ENCODE measurements at places on chromosomes 5 and 9.

- no peak for DNase-seq
Measured at GRCh38 chr9:109781086-109781485, 1.1 kb downstream of the PALM2AKAP2 start.

- no peak for DNase-seq
Measured at GRCh38 chr9:71025201-71025600, 96.2 kb downstream of the TRPM3 start.

- DNase-seq, result no peak
Measured at GRCh38 chr5:37791321-37791720, 48.5 kb downstream of the GDNF start.

GRCh38 chr9:95729046-95729445 lies 146.4 kb upstream of the ERCC6L2 start:
- no peak for DNase-seq

- DNase-seq, result no peak
Measured at GRCh38 chr5:104513640-104514072, 951.1 kb upstream of the NUDT12 start.

- DNase-seq, result no peak
Measured at GRCh38 chr9:33750307-33750838, 45.0 kb upstream of the PRSS3 start.

GRCh38 chr5:94691949-94692348 lies 73.5 kb downstream of the SLF1 start:
- no peak for DNase-seq

DNA sequence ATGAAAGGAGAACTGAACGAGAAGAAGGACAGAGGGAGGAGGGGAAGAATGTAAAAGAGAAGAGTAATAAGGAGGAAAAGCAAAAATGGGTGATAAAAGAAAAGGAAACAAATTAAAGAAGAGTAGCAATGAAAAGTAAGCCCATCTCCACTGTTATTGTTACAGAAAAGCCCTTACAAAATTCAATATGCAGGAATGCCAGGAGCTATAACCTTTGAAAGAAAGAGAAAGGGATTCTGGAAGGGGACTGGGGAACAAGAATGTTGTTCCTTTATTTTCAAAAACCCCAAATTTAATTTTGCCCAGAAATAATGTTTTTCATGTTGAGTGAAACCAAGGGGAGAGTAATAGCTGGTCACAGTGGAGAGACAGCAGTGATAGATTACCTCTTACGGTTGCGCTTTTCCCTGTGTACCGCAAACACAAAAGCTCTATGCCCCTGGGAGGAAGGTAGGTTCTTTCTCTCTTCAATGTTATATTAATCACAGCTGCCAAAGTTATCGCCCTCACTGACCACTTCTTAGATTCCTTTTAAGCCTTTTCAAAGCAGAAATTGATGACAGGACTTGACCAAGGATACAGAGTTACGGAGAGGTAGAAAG lies 86.7 kb downstream of the BRINP1 start:
- no peak for DNase-seq

GRCh38 chr9:14107977-14108376 lies 206.0 kb downstream of the NFIB start:
- DNase-seq, result no peak

DNA sequence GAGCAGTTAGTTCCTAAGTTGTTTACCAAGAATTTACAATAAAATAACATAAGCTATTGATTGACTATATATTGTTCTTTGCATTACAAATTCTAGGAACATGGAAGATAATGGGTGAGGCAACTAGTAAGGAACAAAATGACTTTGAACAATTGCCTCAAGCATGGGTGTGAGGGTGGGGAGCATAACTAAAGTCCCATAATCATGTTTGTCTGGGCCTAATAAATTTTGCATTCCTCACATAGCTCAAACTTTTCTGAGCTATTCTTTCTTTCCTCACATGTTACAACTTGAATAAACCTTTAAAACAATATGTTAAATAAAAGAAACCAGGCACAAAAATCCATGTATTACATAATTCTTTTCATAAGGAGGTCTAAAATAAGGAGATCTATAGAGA lies 1066.1 kb downstream of the NR2F1-AS1 start:
- no peak for DNase-seq

GRCh38 chr5:910769-911160 lies 18.1 kb downstream of the TRIP13 start:
- no peak for DNase-seq

DNA sequence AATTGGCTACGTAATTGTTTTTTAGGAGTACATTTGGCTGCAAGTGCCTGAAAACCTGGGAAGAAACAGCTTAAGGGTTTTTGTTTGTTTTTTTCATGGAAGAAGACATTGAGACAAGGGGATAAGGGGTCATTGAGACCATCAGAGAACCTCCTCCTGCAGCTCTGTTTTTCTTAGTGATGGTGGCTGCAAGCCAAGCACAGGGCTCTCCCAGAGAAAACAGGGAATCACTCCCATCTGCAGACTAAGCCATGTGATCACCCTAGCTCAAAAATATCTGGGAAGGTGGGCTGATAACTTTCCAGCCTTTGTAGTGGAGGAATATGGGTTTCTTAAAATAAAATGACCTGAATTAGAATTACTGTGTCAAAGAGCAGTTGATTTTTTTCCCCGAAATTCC lies 25.1 kb downstream of the PALM2AKAP2 start:
- DNase-seq, result no peak

- no peak for DNase-seq
Measured at GRCh38 chr5:138132543-138132942, 6.7 kb downstream of the NME5 start.

DNA sequence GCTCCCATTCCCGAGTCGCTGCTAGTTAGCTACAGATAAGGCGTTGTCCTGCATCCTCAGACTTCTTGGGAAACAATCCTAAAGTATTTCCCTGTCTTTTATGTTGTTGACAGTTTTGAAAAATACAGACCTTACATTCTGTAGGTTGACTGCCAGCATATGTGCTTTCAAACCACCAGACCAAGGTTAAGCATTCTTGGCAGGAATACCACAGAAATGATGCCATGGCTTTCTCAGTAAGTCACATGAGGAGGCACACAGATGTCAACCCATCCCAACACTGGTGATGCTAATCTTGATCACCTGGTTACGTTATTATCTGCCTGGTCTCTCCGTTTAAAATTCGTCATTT lies 871 bp downstream of the GLE1 start:
- no peak for DNase-seq

DNA sequence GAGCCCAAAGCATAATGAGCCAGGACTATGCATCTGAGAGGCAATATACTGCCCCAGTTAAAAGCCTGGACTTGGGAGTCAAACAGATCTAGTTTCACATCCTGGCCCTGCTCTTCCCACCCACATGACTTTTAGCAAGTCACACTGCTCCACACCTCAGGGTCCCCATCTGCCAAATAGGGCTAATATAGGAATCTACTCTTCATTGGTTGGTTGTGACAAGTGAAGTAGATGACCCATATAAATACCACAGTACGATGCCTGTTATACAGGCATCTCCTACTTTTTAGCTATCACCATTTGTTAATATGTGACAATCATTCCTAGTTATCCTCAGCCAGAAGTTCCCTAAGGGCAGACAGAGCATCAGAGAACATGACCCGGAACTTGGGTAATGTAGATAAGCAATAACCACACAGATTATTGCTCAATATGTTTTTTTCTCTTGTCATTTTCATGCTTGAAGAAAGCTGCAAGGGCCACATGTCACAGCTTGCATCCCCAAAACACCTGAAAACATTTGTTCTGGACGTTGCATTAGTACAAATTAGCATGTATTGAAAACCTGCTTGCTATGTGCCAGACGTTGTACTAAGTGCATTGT lies 20.4 kb downstream of the ADAM19 start:
- DNase-seq, result no peak

DNA sequence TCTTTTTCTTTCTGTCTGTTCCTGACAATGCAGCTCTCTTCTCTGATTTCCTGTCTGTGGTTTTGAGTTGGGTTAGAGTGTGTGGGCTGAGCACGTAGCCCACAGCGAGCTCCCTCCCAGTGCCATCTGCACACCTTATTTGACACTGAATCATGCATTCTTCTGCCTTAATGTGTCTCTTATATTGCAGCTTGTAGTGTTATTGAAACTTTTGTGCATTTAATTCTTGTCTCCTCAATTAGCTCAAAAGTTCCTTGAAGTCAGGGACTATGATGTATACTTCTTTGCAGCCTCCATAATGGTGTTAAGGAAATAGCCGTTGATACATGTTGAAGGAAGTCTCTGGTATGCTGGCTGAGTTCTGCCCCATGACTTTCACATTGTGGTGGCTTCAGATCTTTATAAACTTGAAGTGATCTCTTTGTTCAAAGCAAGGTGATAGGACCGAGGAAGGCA lies 576.2 kb upstream of the CLINT1 start:
- DNase-seq, result no peak

DNA sequence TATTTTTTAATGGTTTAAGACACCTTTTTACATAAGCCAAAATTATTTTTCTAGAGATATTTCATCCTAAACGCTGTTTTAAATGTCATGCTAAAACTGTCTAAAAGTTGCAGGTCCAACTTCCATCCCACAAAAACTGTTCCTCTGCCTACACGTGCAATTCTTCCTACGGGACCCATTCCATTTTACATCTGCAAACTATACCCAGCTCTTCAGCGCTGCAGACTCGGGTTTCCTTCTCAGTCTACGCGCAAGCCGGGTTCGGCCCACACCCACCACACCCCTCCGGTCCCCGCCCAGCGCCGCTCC lies 8.7 kb downstream of the RANBP6 start:
- no peak for DNase-seq

- no peak for DNase-seq
Measured at GRCh38 chr5:138927544-138927943, 52.4 kb upstream of the LRRTM2 start.

GRCh38 chr5:91271999-91272398 lies 111.1 kb downstream of the ARRDC3 start:
- no peak for DNase-seq

- DNase-seq, result no peak
Measured at GRCh38 chr5:74576941-74577456, 63.5 kb downstream of the ENC1 start.
